ENCODE measurements at places on chromosomes 1 and 21. TPM values are rescaled to one million over a fixed set of nuclear protein-coding genes. Genes with fewer than 3 reads are reported as not detected.

The SERTAD4 gene
- polyA plus RNA-seq = 0.67 TPM

The CRB1 gene
- 0.01 TPM for polyA plus RNA-seq

The LCE1E gene
- not detected for polyA plus RNA-seq

The VWA5B1 gene
- polyA plus RNA-seq = 0.07 TPM

The DCDC2B gene
- not detected for polyA plus RNA-seq

The LCE3E gene
- polyA plus RNA-seq = not detected

The PRELP gene
- 86.3 TPM for polyA plus RNA-seq

The TPRG1L gene
- 22.8 TPM for polyA plus RNA-seq

The SON gene
- polyA plus RNA-seq = 45.7 TPM

The DEPDC1 gene
- 0.04 TPM for polyA plus RNA-seq

The EPHB2 gene
- 0.67 TPM for polyA plus RNA-seq

The FCRL4 gene
- polyA plus RNA-seq = not detected

The HTR6 gene
- polyA plus RNA-seq = not detected

The TNFRSF8 gene
- polyA plus RNA-seq = 2.8 TPM

The LDLRAD2 gene
- polyA plus RNA-seq = 6.7 TPM

The OLIG2 gene
- polyA plus RNA-seq = not detected

The RAD54L gene
- 0.24 TPM for polyA plus RNA-seq

The ARMH1 gene
- polyA plus RNA-seq = 0.56 TPM

The FAM110D gene
- polyA plus RNA-seq = 13.3 TPM

The PADI2 gene
- polyA plus RNA-seq = 4.2 TPM

The CYP4Z1 gene
- polyA plus RNA-seq = 1.0 TPM

The SHE gene
- 26.8 TPM for polyA plus RNA-seq

The PIAS3 gene
- 17.4 TPM for polyA plus RNA-seq

The AKR7A3 gene
- polyA plus RNA-seq = 1.0 TPM

The MAP10 gene
- 0.91 TPM for polyA plus RNA-seq

The GPR37L1 gene
- polyA plus RNA-seq = 0.03 TPM

The COL24A1 gene
- 0.09 TPM for polyA plus RNA-seq

The ERO1B gene
- polyA plus RNA-seq = 91.2 TPM

The NPHS2 gene
- not detected for polyA plus RNA-seq

The PLA2G2F gene
- polyA plus RNA-seq = not detected
